CD4-positive, alpha-beta T cell treated with Interleukin-21 for 1 hour (primary cell): ENCODE measurements at places on chromosomes 4 and X.

GRCh38 chrX:130658310-130658709 lies 244.7 kb downstream of the ENOX2 start:
- DNase-seq = no peak

- no peak for DNase-seq
These were observed at the start of gene GASK1B for GRCh38 chr4:158172261-158173258. GASK1B (minus strand) TSS chr4:158173025; CDS start chr4:158171375, 1,650 bp downstream.

- DNase-seq = no peak
These were observed 111.5 kb downstream of the NR3C2 start for GRCh38 chr4:148330724-148331123.

- no peak for DNase-seq
These were observed 30.7 kb downstream of the EREG start for GRCh38 chr4:74395633-74396032.

GRCh38 chr4:109798866-109799265 lies 2.9 kb downstream of the CFI start:
- no peak for DNase-seq

- DNase-seq = no peak
These were observed 48.3 kb downstream of the CD99L2 start for GRCh38 chrX:150849996-150850720.

GRCh38 chrX:38240541-38240940 lies 19.9 kb upstream of the SRPX start:
- DNase-seq = no peak

DNA sequence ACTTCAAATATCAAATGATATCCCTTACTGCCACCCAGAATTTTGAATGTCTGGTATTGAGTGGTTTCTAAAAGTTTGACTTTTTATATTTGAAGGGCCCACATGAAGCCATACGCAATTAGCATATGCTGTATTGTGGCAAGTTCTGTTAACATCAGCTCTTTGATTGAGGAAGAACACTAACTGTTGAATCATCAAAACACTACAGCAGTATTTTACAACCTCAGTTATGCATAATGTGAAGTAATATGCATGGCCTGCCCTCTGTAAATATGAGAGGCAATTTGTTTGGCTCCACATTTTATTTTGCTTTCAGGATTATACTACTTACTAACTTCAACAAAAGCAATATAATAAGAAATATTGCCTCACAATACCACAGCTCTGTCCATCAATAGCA lies 62.2 kb upstream of the DMD start:
- DNase-seq = no peak
